ENCODE measurements at places on chromosomes 16 and 17.

GRCh38 chr16:89044418-89045180 is 49.1 kb upstream of the ACSF3 start:
- DNase-seq: no peak

DNA sequence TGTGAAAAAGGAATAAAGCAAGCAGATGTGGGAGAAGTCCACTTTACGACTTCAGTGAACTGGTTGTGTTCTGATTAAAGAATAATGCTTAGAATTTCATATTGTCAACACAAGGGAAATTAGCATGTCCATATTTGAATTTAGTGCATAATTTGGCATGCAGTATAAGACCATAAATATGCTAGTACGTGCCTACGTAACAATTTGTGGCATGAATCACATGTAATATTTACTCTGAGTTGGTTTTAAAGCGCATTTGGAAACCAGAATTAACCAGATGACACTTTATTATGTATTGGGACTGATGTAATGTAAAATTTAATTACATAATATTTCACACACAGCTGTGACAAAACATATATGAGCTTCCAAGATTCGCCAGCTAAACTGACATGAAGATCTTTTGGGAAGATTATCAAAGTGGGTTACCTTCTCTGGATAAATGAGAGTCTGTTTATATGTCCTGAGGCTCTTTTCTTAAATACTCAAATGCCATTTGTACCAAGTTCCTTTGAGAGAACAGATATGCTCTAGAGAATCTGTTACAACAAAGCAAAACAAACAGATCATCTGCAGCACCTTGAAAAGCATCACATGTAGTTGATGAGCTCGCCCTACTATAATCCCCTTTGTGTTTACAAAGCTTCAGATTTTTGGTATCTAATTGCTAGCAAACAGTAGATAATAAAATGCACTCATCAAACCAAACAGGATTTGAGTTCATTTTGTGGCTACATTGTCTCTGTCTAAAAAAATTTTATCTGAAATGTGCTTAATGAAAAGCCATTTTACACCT is 1468.6 kb downstream of the CDH11 start:
- no peak for DNase-seq

DNA sequence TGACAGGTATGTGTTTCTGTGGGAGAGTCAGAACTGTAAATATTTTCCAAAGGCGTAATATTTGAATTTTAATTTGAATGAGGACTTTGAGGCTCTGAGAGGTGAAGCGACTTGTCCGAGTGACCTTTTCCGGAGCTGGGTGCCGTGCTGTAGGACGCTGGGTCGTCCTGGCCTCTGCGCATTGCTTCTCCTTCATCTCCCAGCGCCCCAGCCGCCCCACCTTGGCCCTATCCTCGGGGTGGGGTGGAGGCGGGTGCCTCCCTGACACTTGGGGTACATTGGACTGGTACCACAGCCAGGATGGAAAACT is 147.8 kb downstream of the SPECC1 start:
- no peak for DNase-seq

DNA sequence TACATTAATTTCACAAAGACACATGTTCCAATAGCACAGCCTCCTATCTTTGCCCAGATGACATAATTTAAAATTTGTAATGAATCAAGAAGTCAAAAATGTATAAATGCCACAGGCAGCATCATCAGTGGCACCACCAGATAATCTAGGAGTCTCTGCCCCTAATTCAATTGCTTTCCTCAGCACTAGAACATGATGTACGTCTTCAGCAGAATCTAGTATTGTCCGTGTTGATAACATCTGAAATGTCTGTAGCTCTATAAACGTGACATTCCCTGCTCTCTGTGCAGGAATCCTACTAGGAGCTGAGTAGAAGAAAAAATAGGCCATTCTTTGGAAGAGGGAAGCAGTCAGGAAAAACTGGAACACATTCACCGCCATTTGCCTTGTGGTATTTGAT is 21.4 kb upstream of the SLC38A8 start:
- no peak for DNase-seq

DNA sequence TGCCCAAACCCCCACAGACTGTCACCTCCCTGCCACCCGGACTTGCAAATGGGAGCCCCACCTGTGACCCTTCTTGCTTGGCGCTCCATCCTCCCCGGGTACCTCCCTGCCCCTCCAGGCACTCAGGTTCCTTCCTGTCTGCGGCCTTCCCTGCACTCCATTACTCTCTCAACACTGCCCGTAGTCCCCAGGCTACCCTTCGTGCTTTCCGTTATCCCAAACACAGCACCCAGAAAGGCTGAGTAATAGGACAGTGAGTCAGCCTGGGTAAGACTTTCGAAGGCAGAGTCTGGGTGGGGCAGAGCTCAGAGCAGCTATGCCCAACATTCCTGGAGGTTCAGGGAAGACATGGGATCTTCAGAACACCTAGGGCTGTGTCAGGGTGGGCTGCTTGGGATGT is 16.6 kb upstream of the C16orf74 start:
- DNase-seq: no peak

GRCh38 chr17:79841369-79842135 is 2.3 kb upstream of the CBX4 start:
- DNase-seq: no peak

GRCh38 chr16:1348926-1349325 is 2.8 kb downstream of the TSR3 start:
- DNase-seq: no peak
